ENCODE measurements at places on chromosomes 6 and 20.
A peak's percentile ranks its signal among the peaks of the same experiment; 100 is the strongest.

GRCh38 chr6:125637207-125637606 is 112.2 kb upstream of the HEY2 start:
- DNase-seq: no peak

GRCh38 chr6:129901910-129902309 is 40.8 kb upstream of the TMEM244 start:
- DNase-seq: no peak

- DNase-seq: no peak
Measured at GRCh38 chr20:63180569-63181185, 35.3 kb downstream of the YTHDF1 start.

DNA sequence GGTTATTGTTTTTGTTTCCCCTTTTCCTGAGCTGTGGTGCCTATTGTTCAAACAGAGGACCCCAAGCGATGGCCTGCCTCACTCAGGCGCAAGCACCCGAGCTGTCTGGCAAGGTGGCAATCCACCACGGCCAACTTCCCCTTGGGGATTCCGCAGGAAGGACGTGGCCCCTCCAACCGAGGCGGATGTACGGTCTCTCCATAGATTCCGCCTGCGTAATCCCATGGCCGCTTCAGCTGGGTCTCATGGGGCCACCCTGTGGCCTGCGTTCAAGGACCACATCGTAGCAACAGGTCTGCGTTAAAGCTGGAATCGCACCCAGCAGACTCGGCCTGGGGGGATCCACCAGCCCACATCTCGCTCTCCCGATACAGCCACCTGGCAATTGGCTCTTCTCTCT is 79.9 kb downstream of the CEBPB start:
- no peak for DNase-seq

GRCh38 chr6:44067173-44068139 is 59.8 kb downstream of the MRPL14 start:
- DNase-seq: no peak

DNA sequence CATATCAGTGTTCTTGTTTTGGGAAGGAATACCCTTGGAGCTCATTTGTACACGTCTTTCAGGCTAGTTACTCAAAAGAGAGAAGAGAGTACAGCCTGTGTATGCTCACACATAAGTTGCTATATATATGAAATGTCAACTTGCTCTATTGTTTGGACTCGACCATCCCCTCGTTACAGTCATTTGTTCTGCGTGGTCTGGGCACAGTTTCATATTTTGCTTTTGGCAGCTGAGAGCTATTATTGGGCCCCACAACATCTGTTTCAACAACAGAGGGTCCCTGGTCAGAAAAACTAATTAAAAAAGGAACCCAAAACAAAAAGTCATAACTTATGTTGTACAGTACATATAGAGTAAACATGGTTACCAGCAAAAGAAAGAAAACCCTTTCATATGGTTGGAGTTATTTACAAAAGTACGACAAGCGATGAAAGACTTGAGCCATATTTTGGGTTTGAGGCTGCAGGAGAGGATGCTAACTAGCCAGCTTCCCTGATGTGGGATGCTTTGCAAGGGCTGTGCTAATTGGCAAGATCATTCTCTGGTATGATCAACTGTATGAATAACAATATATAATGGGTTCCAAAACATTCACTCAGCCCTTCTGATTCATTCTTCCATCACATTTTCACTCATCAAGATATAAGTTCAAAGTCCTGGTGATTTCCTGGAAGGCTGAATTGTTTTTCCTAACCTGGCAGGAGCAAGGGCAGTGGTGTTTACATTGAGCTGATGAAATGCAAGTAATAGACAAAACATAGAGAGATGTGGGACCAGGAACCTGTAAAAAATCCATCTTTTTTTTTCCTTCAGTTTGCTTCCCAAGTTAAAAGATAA is 137.9 kb downstream of the RPS12 start:
- no peak for DNase-seq

GRCh38 chr6:44390158-44390683 is 2.7 kb downstream of the CDC5L start:
- no peak for DNase-seq

DNA sequence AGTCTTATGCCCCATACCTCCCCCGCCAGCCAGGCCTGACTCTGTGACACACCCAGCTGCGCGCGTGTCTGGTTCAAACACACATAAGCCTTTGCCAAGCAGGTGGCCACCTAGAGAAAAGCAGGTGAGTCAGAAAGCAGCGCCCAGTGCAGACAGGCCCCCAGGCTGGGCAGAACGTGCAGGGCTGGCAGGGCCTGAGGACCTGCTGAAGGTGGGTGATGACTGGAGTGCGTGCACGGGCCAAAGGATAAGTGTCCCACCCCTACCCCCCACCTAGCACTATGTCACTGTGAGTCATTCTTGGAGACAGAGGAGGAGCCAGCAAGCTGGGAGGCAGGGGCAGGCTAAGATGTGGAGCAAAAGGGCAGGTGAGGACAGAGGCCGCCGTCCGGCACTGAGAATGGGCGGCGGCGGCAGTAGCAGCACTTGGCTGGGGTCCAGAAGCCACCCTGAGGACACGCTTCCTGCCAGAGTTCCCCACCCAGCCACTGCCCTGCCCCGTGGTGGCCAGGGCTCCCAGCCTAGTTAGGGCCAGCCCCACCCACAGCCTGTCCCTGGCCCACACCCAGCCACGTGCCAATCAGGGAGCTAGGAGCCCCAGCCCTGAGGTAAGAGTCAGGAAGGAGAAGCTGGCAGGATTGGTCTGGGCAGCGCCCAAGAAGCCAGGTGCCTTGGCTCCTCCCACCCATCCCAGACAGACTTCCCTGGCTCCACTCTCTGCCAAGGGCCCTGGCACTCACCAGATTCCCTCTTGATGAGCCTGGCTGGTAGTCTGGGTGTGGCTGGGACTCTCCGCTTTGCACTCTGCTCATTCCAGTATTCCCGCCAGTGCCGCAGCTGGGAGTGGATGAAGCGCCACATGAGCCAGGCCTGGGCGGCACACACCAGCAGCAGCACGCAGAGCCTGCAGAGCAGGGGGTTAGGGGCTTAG is 72.7 kb downstream of the TRAM2 start:
- no peak for DNase-seq

DNA sequence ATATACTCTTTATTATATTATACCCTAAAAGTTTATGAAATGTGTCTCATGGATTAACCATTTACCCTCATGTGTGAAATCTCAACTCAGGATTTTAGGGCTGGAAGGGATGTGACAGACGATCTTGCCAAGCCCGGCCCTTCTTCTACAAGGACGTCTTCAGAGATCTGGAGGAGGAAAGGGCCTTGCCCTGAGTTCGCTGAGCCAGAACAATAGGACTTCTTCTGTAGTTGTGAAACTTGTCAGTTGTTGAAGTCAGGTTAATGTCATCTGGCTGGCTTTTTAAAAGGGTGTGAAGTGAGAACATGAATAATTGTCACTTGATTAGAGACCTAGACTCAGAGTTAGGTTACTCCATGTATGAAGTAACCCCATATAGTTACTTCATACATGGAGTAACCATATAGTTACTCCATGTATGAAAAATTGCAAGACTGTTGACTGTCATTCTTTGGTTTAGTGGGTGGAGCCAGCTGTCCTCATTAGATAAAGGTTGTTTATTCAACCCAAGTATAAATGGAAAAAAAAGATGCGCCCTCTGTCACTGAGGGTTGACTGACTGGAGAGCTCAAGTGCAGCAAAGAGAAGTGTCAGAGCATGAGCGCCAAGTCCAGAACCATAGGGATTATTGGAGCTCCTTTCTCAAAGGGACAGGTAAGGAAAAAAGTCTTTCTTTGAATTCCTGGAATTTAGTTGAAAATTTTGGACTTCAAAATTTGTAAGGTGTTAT is at the start of gene ARG1:
TSS of gene ARG1 (plus strand) at position 541 of the 730 bp plus-strand sequence. CDS start at position 598, 57 bp downstream.
- no peak for DNase-seq

GRCh38 chr20:3794701-3795420 is 1.2 kb upstream of the CDC25B start:
- DNase-seq: no peak

DNA sequence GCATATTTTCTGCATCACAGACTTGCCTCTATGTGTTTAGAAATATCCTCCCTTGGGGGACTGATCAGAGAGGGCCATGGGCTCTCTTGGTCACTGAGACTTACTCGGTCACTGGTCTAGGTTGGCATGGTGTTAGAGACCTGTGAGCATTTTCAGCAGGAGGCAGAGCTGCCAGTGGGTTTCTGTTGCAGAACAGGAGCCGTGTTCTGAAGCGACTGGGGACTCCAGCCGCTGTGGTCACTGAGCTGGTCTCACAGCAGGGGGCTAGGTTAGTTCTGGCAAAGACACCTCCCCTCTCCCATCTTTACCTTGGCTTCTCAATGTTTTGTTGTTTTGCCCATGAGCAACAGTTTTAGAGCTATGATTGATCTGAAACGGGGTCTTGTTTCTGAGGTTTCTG is 8.7 kb downstream of the TMEM181 start:
- DNase-seq: no peak

DNA sequence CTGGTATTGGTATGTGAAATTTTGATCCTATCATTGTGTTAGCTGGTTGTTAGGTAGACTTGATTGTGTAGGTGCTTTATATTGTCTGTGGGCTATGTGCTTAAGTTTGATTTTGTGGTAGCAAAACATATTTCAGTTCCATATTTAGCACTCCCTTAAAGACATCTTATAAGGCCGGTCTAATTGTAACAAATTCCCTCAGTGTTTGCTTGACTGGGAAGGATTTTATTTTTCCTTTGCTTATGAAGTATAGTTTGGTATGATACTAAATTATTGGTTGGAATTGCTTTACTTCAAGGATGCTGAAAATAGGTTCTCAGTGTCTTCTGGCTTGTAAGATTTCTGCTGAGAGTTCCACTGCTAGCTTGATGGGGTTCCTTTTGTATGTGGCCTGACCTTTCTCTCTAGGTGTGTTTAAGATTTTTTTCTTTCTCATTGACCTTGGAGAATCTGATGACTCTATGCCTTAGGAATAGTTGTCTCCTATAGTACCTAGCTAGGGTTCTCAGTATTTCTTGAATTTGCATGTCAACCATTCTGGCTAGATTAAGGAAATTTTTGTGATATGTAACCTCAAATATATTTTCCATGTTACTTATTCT is 20.1 kb downstream of the CENPW start:
- DNase-seq: no peak

GRCh38 chr6:38549795-38550194 is 89.9 kb downstream of the BTBD9 start:
- no peak for DNase-seq

DNA sequence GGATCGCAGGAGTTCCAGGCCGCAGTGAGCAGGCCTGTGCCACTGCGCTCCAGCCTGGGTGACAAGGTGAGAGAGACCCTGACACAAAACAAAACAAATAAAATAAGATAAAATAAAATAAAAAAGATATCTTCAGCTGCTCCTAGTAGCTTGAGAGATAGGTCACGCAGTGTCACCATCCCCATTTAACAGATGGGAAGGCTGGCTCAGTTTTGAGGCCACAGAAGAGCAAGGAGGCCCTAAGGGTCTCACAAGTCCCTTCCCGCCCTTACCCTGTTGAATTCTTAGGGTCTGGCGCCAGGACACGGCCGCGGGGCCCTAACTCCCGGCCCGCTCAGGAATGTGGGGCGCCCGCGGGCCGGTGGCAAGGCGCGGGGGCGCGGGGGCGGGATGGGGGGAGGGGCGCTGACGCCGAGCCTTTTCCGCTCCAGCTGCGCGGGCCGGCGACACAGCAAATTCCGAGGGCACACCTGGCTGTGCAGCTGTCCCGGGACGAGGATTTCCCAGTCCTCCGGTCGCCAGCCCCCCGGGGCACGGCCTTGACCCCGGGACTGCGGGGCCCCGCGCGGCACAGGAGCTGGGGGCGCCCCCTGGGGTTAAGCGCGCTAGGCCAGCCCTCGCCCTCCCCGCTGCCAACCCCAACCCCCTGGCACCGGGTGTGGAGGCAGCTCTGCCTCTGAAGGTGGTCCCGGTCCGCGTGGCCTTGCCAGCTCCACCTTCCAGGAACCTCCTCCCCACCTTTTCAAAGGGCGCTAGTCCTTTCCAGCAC is 10.3 kb upstream of the R3HDML start:
- DNase-seq: peak; percentile 72

DNA sequence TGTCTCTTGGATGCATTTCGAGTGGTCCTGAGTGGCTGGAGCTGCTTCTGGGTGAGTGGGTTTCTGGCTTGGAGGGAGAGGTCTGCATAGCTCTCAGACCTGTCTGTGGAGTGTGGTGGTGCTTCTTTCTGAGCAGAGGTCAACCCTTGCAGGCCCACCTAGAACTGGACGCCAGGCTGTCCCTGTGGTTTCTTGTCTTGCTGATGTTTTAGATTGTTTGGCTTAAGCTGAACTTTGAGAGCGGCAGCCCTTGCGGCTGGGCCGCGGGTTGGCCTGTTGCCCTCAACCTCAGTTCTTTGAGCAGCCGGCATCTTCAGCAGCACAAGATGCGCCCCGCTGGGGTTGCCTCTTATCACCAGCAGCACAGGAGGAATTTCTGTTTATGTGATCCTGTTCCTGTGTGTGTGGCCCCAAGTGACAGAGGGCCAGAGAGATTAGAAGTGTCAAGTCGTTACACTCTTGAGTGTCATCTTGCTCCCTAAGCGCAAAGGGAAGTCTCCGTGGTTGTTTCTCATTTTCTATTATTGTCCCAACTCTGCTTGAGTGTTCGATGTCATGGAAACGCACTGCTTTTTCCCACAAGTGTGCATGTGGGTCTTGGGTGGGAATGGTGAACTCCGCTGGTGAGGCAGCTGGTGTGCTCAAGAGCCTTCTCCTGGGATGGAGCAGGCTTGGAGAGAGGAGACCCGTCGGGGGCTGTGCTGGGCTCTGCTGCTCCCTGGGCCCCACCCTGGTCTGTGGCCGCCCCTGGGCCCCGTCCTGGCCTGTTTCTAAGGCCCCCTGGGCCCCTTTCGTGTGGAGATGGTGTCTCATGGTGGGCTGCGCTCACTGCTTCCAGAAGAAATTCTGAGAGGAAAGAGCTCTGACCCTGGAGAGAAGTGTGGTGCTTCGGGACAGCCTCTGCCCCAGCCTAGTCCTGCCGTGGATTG is 20.1 kb upstream of the SLC22A1 start:
- no peak for DNase-seq

GRCh38 chr20:39849171-39849570 is 839.9 kb downstream of the MAFB start:
- no peak for DNase-seq

- DNase-seq: no peak
Measured at GRCh38 chr20:11267131-11267761, 593.4 kb upstream of the JAG1 start.

DNA sequence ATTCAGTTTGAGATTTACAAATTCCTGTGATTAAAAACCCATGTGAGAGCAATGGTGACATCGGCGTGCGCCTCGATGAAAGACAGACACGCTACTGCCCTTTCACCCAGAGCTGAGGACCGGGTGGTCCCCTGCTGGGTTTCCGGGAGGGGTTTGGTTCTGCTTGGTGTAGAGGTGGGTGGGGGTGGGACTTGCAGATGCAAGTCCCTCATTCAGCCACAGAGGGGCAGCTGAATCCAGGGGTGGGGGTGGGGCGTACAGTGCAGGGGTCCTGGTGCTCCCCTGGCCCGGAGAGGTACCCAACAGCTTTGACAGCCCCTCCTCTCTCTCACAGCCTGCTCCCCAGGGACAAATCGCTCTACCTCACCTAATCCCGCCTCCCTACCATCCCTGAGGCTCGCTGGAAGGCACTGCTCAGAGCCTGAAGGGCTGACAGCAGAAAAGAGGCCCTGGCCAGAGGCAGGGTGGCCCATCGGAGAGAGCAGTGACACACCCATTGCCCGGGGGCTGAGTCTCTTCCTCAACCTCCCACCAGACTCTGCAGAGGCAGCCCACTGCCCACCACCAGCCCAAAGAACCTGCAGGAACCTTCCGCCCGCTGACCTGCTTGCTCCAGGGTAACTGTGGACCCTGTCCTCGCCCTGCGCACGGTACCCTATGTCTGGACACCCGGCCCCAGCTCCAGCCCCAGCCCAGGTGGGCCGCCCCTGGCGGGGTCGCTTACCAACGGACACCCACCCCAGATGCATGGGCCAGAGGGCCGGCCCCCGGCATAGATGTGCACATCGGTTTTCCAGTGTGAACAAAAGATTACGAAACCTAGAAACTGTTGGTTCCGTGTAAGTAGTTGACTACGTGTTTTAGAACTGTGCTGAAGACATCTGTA is 118.4 kb downstream of the JPH2 start:
- DNase-seq: peak; percentile 52

Measured in activated T-cell treated with anti-CD3 and anti-CD28 coated beads, Interleukin-2, amount 50 U/mL, for 24 hours (primary cell).